NCI-H2081 treated with DMSO at 0.1 percent for 48 hours (cell line): ENCODE measurements at places on chromosomes 5 and 9.

- DNase-seq, result no peak
These were observed 15.0 kb downstream of the PTAR1 start for GRCh38 chr9:69744688-69745380.

- no peak for DNase-seq
These were observed 132.1 kb downstream of the HSD17B3 start for GRCh38 chr9:96169901-96170300.

GRCh38 chr9:121915304-121915625 is 177.8 kb downstream of the TTLL11 start:
- DNase-seq, result no peak

- DNase-seq, result no peak
These were observed 90.8 kb downstream of the ATPSCKMT start for GRCh38 chr5:10158886-10159285.

DNA sequence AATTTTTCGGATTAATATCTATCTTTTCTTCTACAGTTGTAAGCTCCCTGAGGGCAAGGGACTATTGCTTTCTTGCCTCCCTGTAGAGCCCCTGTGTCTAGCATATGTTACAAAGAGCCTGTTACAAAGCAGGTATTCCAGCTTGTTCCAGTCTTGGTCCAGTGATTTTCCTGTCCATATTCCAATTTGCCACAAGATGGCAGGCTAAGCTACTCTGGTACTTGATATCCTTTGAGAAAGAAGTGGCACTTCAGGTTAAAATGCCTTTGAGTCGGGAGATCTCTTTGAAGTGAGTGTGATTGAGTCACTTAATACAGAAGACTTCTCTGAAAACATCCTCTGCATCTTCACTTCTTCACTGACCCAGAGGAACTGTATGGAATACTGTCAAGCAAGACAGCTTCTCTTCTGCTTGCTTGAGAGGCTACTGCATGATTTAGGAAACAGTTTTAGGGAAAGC is 24.5 kb downstream of the CAVIN4 start:
- DNase-seq, result peak; percentile 18

DNA sequence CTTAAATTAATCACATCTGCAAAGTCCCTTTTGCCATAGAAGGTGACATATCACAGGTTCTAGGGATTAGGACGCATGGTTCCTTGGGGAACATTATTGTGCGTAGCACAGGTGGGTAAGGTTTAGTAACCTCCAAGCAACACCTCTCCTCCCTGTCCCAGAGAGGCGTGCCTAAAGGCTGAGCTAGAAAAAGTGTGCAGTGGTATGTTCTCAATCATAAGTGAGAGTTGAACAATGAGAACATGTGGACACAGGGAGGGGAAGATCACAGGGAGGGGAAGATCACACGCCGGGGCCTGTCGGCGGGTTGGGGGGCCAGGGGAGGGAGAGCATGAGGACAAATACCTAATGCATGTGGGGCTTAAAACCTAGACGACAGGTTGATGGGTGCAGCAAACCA is 14.9 kb downstream of the DAB2IP start:
- no peak for DNase-seq

DNA sequence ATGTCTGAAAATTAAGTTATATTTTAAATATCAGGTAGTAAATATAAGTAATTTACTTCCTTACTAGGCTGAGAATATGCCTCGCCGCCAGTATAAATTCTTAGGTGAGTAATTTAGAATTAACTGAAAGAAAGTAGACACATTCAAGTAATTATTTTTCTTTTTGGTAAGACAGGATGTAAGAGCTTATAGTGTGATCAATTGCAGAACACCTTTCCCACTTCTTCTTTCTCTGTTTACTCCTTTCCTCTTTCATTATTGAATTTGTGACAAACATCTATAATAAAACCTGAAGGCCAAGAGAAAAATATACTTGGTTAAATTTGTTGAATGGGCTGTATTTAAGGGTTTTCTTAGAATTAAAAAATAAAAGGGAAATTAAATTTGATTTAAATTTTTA is 195.1 kb upstream of the CDKN2B start:
- DNase-seq, result no peak

- DNase-seq, result no peak
These were observed 333.5 kb downstream of the EFNA5 start for GRCh38 chr5:107337281-107337680.

- no peak for DNase-seq
These were observed 330.6 kb downstream of the TENT4A start for GRCh38 chr5:7043797-7044196.

GRCh38 chr5:125315306-125315705 is 568.9 kb upstream of the ZNF608 start:
- DNase-seq, result no peak

- DNase-seq, result no peak
These were observed 35.6 kb downstream of the ERP44 start for GRCh38 chr9:100063185-100063584.

DNA sequence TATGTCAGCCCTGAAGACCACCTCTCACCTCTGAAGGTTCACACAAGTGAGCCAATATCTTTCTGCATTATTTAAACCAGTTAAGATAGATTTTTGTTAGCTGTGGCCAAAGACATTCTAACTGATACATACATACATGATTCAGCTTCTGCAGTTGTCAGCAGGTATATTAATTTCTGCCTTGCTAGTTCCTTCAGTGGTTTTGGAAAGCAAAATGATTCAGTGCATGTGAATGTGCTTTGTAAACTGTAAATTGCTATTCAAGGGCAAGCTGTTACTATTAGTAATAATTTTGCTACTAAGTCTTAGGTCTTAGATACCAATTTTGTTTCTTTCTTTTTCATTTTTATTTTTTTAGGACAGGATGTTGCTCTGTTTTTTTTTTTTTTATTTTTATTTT is 89.2 kb upstream of the ERBIN start:
- no peak for DNase-seq

DNA sequence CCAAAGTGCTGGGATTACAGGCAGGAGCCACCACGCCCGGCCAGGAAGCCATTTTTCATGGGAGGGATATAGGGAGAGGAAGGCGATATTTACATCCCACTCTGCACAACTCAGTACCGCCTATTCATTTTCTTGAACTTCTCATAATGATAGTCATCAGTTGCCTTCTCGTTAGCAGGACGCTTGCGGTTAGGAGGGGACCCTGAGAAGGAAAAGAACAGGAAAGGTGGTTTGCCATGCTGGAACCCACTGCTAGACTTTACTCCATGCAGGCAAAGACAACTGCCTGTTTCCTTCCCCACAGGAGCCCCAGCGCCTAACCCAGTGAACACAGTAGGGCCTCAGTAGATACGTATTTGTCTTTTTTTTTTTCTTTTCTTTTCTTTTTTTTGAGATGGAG is 4.1 kb upstream of the TOR1A start:
- no peak for DNase-seq

- no peak for DNase-seq
These were observed 99.7 kb downstream of the PCSK1 start for GRCh38 chr5:96333391-96333790.

DNA sequence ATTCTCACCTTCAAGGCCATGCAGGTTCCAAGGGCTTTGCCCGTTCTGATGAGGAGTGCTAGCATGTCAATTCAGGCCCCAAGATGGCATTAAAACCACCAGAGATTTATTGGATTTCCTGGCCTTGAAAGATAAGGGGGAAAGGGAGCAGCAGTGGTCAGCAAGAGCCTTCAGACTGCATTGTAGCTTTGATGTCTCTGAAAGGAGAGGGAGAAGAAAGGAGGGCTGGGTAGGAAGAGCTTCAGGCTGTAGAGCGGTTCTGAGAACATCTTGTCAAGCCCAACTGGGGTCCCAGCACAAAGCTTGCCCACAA is 41.8 kb upstream of the FGF1 start:
- no peak for DNase-seq

DNA sequence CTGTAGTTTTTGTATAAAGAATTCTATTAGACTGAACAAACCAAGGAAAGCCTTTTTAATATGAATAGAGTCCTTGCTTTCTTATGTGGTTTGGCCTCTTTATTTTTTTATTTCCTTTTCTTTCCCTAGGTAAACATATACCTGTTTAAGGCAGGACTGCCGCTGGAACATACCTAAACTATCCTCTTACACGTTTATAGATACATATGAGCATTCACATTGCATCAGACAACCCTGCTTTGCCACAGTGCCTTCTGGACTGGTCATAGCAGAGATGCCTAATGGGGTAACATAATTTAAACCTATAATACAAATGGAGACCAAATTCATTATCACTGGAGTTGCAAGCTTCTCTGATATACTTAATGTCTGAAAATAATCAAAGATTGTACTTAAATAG is 12.5 kb downstream of the GRAMD2B start:
- DNase-seq, result no peak

DNA sequence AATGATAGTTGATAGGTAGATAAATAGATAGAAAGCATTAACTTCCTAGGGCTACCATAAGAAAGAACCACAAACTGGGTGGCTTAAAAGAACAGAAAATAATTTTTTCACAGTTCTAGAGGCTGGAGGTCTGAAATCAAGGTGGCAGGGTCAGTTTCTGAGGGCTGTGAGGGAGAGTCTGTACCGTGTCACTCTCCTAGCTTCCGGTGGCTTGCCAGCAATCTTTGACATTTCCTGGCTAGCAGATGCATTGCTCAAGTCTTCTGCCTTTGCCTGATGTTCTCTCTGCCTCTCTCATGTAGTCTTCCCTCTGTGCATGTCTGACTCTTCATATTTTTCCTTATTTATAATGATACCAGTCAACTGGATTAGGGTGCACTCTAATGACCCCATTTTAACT is 1132.7 kb downstream of the CDH9 start:
- DNase-seq, result no peak

- DNase-seq, result no peak
These were observed 49.7 kb downstream of the ACTBL2 start for GRCh38 chr5:57432876-57433275.

DNA sequence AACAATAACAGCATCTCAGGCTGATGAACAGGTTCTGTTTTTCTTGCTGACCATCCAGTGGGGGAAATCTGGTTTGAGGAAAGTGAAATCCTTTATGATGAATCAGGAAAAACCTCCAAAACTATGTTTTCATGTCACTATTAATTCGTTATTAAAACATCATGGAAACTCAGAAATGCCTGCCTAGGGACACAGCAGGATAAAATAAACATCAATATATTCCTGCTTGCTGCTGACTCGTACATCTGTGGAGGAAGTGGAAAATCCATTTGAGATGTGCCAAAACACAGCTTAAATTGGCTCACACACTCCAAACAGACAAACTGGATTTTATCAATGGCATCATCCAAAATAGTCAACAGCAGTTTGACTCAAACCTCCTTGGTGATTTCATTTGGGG is 53.0 kb downstream of the TEK start:
- DNase-seq, result no peak

GRCh38 chr5:128695791-128696530 is 157.9 kb upstream of the FBN2 start:
- DNase-seq, result no peak

- DNase-seq, result no peak
These were observed 151.0 kb downstream of the MYO10 start for GRCh38 chr5:16784843-16785791.

DNA sequence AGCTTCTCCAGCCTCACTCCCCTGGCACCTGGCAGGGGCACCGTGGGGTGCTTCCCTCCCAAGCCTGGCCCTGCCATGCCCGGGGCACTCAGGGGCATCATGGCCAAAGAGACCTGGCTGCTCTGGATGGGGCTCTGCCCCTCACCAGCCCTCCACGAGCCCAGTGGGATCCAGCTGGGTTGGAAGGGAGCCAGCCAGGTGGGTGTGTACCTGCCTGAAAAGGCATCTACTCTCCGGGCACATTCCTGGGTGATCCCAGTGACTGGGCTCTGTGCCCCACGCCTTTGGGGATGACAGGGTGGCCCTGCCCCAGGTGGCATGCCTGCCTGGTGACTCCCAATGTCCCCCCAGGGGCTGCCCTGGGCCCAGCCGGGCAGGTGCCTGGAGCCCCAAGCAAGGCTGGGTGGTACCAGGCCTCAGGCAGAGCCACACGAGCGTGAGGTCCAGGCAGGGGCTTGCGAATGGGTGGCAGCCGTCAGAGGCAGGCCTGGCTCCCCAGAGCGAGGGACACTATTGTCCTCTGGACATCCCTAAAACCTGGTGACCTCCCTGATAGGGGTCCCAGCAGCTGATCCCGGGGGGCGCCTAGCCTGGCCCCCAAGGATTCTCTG is 777 bp downstream of the GPSM1 start:
- no peak for DNase-seq

GRCh38 chr9:114174876-114175771 is 19.8 kb downstream of the COL27A1 start:
- no peak for DNase-seq

DNA sequence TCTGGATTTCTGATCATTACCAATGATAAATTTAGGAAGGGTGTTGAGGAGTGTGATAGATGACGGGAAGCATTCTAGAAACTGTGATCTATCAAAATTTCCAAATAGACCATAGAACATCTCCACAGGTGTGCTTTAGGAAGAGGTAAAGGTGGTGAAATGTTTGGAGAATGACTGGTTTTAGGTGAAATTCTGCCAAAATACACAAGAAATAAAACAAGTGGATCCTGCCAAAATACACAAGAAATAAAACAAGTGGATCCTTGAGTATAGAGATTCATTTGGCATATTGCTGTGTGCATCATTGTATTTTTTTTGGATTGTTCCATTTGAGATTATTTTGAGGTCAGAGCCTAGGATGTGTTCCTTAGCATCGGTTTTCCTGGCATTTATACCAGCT is 88.3 kb upstream of the CTNND2 start:
- no peak for DNase-seq

DNA sequence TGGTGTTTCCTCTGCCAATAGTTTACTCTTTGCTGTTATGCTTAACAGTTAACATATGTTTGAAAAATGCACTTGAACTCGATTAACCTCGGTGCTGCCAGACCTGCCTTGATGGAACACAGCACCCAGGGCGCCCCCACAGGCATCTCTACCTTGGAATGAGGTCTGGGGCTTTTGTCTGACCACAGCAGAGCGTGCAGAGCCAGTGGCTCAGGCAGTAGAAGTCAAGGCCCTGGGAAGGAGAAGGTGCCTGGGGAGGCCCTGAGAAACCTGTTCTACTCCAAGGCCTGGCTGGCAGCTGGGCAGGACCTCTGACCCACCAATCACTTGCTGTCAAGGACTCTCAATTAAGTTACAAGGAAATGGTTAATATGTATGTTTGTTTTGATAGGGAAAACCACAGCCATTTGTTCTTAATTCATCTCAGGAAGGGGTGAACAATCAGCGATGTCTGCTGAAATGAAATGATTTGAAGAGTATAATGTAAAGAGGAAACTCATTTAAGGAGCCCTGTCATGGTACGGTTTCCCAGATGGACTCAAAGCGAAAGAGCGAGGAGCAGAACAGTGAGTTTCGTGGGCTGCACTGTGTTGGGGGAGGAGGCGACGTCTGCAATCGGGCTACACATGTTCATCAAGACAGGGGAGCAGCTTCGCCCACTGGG is 21.9 kb downstream of the MACROH2A1 start:
- DNase-seq, result no peak

- no peak for DNase-seq
These were observed 54.4 kb upstream of the FCN1 start for GRCh38 chr9:134972140-134972539.
